Natural killer cell (primary cell): ENCODE measurements at places on chromosomes 7 and 10.

GRCh38 chr7:85183296-85183695 lies 3.6 kb downstream of the SEMA3D start:
- DNase-seq = no peak
- no peaks in the 10 kb centered on the region for H3K27me3 ChIP-seq
- H3K4me1 ChIP-seq = no peaks in the 10 kb centered on the region
- no peak overlapping the region for H3K27ac ChIP-seq
- no peak overlapping the region for H3K4me3 ChIP-seq

DNA sequence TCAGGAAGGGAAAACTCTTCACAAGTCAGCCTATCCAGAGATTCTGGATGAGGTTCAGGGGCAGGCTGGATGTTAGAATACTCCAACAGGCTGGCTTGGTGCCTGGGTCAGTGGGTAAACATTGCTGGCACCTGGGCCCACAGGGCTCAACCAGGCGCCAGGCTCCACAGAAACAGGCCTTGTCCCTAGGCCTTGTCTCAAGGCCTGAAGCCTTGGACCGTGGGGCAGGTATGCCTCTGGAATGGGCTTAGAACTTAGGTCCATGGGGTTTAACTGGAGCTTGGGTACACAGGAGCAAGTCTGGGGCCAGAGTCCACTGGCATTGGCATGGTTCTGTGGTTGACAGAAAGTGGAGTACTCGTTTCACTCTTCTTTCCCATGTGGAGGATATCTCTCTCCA lies 263.0 kb upstream of the ETV1 start:
- H3K27ac ChIP-seq = no peak overlapping the region
- H3K4me1 ChIP-seq = no peaks in the 10 kb centered on the region
- H3K4me3 ChIP-seq = no peak overlapping the region
- H3K36me3 ChIP-seq = no peaks in the 10 kb centered on the region
- H3K27me3 ChIP-seq = no peaks in the 10 kb centered on the region

DNA sequence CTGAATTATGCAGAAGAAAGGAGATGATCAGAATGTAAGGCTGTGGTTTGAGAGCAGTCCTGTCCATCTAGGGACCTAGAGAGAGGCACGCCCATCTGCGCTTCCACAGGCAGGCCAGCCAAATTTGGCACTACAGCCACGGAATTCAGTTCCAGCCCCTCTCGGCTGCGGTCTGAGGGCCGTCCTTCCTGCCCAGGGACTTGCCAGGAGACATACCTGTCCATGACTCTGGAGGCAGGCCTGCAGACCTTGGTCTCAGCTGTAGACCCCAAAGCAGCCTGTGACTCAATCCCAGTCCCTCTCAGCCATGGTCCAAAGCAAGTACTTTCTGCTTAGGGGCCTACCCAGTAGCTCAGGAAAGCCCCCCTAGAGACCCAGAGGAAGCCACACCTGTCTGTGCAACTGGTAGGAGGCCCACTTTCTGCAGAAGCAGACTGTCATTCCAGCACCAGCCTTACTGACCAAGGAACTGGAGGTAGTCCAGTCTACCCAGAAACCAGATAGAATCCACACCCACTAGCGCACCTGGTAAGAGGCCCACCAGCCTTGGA lies 720.9 kb downstream of the PARD3 start:
- no peak overlapping the region for H3K4me3 ChIP-seq
- no peak for DNase-seq
- H3K4me1 ChIP-seq = no peaks in the 10 kb centered on the region
- no peaks in the 10 kb centered on the region for H3K27me3 ChIP-seq
- no peaks in the 10 kb centered on the region for H3K36me3 ChIP-seq

DNA sequence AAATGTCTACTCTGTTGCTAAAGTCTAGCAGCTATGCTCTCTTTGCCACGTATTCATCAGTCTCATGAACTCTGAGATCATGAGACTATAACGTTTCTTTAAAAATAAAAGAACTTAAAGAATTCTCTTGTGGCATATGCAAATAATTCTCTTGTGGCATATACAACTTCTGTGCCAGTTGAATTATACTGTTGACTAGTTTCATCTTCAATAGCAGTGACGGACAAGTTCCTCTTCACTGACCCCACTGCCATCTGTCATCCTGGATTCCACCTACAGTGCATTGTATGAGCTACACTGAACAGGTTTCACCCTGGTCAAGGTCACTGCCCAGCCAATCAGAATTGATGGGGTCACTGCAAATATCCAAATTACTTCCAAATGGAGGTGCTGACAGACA lies 88.2 kb downstream of the CD36 start:
- H3K36me3 ChIP-seq = no peaks in the 10 kb centered on the region
- H3K4me3 ChIP-seq = no peak overlapping the region
- no peaks in the 10 kb centered on the region for H3K4me1 ChIP-seq
- H3K27ac ChIP-seq = no peak overlapping the region
- DNase-seq = no peak
- no peaks in the 10 kb centered on the region for H3K27me3 ChIP-seq

GRCh38 chr7:156151658-156152057 lies 339.4 kb upstream of the SHH start:
- H3K27me3 ChIP-seq = no peaks in the 10 kb centered on the region
- H3K27ac ChIP-seq = no peak overlapping the region
- H3K36me3 ChIP-seq = no peaks in the 10 kb centered on the region
- no peaks in the 10 kb centered on the region for H3K4me1 ChIP-seq
- no peak overlapping the region for H3K4me3 ChIP-seq
- DNase-seq = no peak

- no peaks in the 10 kb centered on the region for H3K4me1 ChIP-seq
- no peak overlapping the region for H3K27ac ChIP-seq
- H3K4me3 ChIP-seq = no peak overlapping the region
- DNase-seq = no peak
- no peaks in the 10 kb centered on the region for H3K36me3 ChIP-seq
These were observed 203.4 kb upstream of the CTBP2 start for GRCh38 chr10:125363791-125364190.
